ENCODE measurements at places on chromosomes 16 and 17.

DNA sequence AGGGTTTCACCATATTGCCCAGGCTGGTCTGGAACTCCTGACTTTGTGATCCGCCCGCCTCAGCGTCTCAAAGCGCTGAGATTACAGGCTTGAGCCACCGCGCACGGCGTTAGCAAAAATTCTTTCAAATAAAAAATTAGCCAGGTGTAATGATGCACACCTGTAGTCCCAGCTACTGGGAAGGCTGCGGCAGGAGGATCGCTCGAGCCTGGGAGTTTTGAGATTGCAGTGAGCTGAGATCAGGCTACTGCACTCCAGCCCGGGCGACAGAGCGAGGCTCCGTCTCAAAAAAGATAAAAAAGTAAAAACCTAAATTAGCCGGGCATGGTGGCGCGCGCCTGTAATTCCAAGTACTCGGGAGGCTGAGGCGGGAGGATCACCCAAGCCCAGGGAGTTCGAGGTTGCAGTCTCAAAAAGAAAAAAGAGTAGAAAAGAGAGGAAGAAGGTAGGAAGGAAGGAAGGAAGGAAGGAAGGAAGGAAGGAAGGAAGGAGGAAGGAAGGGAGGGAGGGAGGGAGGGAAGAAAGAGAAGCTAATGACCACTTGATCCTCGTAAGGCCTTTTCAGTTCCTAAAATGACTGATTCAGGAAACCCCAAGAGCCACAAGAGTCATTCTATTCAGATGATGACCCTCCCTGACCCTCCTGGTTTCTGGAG, 59.2 kb downstream of the SRL start:
- DNase-seq = no peak

DNA sequence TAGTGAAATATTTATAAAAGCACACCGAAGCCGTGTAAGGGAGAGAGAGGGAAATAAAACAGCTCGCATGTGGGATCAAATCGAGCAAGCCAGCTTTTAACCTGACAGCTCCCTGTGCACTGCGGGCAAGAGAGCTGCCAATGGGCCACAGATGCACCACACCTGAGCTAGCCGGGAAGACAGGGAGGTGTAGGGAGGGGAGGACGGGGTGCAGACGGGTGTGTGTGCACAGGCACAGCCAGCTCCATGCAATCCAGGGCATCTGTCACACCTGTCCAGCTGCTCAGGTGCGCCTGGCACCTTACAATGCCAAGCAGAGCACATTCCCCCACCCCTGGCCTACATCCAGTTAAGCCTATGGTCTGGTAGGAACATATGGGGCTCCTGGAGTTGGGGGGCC, 70.0 kb downstream of the C16orf78 start:
- DNase-seq = no peak

- no peak for DNase-seq
These were observed 109.1 kb downstream of the GAS7 start for GRCh38 chr17:10089196-10089804.

DNA sequence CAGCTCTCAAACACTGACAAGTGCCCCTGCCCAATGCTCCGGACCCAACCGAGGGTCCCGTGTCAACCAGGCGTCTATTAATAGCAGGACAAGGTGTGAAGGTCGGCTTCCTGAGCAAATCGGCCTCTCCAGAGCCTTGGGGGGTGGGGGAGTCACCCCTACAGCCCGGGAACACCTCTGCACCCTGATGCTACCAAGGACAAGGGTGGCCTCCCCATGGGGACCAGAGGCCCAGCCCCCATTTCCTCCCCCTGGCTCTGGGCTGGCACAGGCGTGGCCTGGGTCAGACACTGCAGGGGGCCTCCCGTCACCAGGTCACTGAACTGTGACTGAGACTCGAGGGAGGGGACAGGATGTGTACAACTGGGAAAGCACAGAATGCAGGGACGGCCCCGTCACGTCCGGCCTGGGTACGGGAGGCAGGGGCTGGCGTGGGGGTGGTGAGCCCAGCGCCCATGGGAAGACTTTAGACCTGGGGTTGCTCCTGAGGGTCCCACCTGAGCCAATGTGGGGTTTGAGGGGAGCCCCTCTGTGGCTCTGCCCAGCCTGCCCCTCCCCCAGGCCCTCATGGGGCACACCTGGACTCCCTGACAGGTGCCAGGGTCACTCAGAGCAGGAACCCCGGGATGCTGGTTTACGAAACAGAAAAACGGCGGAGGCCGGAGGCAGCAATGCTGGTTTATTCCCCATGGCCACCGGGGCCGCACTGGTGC, 579 bp upstream of the CYBA start:
- no peak for DNase-seq

GRCh38 chr17:80220736-80221215, 549 bp downstream of the SLC26A11 start:
- no peak for DNase-seq

GRCh38 chr17:57138030-57138911, 53.2 kb downstream of the AKAP1 start:
- no peak for DNase-seq

GRCh38 chr16:12337871-12338655, 361.5 kb downstream of the SNX29 start:
- DNase-seq = no peak
